SW 1271 (cell line): ENCODE measurements at places on chromosomes 7 and 10.

GRCh38 chr7:40721342-40721949, 586.6 kb downstream of the SUGCT start:
- no peak for DNase-seq

- DNase-seq, result no peak
Measured at GRCh38 chr10:124173298-124173900, 80.0 kb upstream of the CHST15 start.

GRCh38 chr7:139777133-139777891, 486 bp downstream of the HIPK2 start:
- no peak for DNase-seq

DNA sequence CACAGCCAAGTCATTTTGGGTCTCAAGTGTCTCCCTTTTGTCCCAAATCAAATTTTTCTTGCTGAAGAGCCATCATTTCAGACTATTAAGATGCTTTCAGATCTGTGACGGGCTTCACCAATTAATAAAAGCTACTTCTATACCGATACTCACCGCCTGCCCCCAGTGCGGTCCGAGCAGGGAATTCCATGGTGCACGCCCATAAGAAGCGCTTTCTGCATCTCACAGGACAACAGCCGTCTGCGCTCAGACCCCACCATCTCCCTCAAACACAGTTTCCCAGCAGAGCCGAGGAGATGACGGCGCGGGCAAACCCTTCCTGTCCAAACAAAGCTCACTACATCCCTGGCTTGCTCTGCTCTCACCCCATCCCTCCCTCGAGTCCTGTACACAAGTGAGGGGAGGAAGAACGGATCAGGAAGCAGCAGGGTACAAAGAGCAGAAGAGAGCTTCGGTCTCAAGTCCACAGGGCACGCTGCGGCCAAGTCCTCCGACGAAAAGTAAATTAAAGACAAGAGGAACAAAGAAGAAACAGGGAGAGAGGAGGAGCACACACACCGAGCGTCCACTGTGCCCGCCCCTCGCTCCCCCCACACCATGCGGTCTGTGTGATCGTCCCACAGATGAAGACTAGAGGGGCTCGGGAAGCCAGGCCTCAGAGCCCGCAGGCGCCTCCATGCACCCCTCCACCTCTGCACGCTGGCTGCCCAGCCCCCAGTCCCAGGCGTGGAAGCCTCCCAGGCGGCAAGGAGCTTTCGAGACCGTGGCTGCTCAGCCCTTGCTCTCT, 121.9 kb downstream of the MAD1L1 start:
- DNase-seq, result no peak

DNA sequence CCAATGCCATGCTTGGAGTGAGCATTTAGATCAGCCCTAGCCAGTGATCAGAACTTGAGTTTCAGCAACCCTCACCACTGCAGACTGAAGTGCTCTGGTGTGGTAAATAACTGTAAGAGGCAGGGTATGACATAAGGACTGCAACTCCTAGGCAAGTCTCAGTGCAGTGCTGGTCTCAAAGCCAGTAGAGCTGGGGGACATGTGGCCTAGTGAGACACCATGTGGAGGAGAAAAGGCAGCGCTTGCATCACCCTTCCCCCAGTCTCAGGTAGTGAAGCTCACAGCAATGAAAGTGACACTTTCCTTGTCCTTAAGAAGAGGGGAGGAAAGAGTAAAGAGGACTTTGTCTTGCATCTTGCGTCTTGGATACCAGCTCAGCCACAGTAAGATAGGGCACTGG, 386.8 kb upstream of the POT1 start:
- no peak for DNase-seq

GRCh38 chr7:74231232-74231590, 21.4 kb downstream of the LAT2 start:
- DNase-seq, result no peak

- DNase-seq, result no peak
Measured at GRCh38 chr10:49104323-49104722, 11.0 kb downstream of the VSTM4 start.

GRCh38 chr7:66602159-66602558, 26.5 kb upstream of the KCTD7 start:
- DNase-seq, result no peak

- no peak for DNase-seq
Measured at GRCh38 chr7:158351051-158351450, 236.6 kb downstream of the PTPRN2 start.
